ENCODE measurements at places on chromosomes 5 and 9. TPM values are rescaled to one million over a fixed set of nuclear protein-coding genes. Genes with fewer than 3 reads are reported as not detected.

The MCC gene
- 8.8 TPM for total RNA-seq

The RGS3 gene
- total RNA-seq = 7.4 TPM

The CDX1 gene
- total RNA-seq = 2.7 TPM

The ZFP37 gene
- 13.8 TPM for total RNA-seq

The ANAPC2 gene
- 23.2 TPM for total RNA-seq

The CARD19 gene
- total RNA-seq = 32.6 TPM

The ANGPTL2 gene
- 39.0 TPM for total RNA-seq

The CCNJL gene
- total RNA-seq = 0.59 TPM

The SLU7 gene
- total RNA-seq = 65.4 TPM

The AJM1 gene
- 2.0 TPM for total RNA-seq

The C5orf52 gene
- 0.56 TPM for total RNA-seq

The TRIM7 gene
- 0.32 TPM for total RNA-seq

The ADCY2 gene
- 7.5 TPM for total RNA-seq

The MAMDC2 gene
- 0.94 TPM for total RNA-seq

The TIFAB gene
- total RNA-seq = 0.10 TPM

The ZNF169 gene
- 3.1 TPM for total RNA-seq

The SEMA4D gene
- 4.6 TPM for total RNA-seq

The PCDHA3 gene
- 1.6 TPM for total RNA-seq

The C1QTNF3 gene
- total RNA-seq = 5.9 TPM

The DNAJB5 gene
- 45.8 TPM for total RNA-seq

The WWC1 gene
- 9.6 TPM for total RNA-seq

The OR13C3 gene
- total RNA-seq = not detected

The DNAH5 gene
- 0.58 TPM for total RNA-seq

The TPPP gene
- total RNA-seq = 12.0 TPM

The SPINK6 gene
- not detected for total RNA-seq

The MRNIP gene
- 18.8 TPM for total RNA-seq

The POLR3G gene
- 3.0 TPM for total RNA-seq

The IL3 gene
- total RNA-seq = 0.38 TPM

The RECK gene
- 5.9 TPM for total RNA-seq

The LSM11 gene
- 13.1 TPM for total RNA-seq

The SHB gene
- 7.9 TPM for total RNA-seq

The PCDHB14 gene
- 8.4 TPM for total RNA-seq

The COL15A1 gene
- total RNA-seq = 0.27 TPM

The BHMT2 gene
- total RNA-seq = not detected

The PCDHGA2 gene
- total RNA-seq = 0.27 TPM

All from motor neuron (in vitro differentiated cells).